CD4-positive, alpha-beta T cell treated with Interleukin-4 for 1 hour (primary cell): ENCODE measurements at places on chromosomes 12 and 14.
A peak's percentile ranks its signal among the peaks of the same experiment; 100 is the strongest.

DNA sequence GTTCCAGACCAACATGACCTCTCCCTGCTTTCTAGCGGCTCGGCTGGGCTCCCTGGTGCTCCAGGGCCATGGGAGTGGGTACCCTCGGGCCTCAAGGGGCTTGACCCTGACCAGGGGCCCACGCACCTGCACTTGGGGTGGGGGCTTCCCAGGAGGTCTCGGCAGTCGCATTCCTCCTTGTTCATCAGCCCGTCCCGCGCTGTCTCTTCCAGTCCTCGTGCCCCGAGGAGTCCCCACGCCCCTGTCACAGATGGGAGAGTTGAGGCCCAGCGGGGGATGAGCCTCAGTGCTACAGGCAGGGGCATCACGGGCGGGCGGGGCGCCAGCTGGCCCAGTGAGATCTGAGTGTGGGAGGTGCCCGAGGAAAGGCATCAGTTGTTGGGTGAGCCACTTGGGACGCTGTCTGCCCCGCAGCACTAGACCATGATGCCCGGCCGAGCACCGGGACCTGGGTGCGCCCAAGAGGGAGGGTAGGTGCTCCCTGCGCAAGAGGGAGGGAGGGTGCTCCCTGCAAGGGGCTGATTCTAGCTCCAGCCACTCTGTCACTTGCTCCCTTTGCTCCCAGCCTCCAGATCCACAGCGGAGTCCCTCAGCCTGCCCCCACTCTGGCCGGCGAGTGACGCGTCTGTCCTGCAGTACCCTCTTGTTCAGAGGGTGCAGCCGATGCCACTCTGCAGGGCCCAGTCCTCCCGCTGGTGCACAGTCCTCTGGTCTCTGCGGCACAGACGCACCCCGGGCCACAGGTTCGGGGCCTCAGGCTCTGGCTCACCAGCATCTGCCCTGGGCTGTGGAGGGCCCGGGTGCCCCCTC, 23.8 kb downstream of the MMP17 start:
- DNase-seq: no peak

GRCh38 chr12:119676022-119676421, 8.1 kb downstream of the PRKAB1 start:
- DNase-seq: no peak

DNA sequence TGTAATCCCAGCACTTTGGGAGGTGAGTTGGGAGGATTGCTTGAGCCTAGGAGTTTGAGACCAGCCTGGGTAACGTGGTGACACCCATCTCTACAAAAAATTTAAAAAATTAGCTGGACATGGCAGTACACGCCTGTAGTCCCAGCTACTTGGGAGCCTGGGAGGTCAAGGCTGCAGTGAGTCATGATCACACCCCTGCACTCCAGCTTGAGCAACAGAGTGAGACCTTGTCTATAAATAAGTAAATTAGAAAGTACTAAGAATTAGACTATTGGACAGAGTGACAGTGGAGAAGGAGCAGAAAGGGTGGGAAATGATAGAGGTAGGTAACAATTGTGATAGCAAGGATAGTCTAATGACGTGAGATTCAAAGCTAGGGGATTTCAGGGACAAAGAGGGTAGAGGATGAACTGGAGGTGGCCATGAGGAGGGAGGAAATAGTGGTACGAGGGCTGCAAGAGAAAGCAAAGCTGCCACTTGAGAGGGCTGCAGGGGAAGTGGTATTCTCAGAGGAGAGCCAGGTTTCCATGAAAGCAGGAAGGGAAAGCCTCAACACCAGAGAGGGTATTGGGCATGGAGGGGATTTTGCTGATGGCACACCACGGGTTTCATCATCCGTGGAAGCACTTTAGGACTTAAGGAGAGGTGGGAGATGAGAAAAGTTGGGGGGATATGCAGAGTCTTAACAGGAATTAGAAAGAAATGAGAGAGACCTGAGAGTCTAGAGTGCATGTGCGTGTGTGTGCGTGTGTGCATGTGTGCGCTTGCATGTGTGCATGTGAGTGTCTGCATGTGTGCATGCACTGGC, 85.6 kb downstream of the SYNE2 start:
- no peak for DNase-seq

DNA sequence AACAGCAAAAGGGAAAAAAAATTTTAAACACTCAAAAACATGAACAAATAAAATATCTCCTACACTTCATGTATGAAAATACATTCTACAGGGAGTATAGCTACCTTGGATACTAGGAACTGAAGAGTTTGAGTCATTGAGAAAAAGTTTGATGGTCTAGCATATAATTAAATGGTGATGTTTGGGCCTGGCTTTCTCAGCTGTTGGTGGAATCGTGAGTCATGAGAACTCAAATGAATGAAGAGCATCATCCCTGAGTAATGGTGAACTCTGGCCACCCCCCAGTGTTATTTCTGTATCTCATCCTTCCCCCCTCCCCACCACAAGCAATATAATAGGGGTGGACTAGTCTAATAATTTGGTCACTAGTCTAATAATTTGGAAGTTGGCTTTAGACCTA, 6.7 kb upstream of the SLC6A15 start:
- no peak for DNase-seq

- peak; percentile 43 for DNase-seq
Observed at GRCh38 chr14:104735830-104736642, 12.0 kb downstream of the ADSS1 start.

DNA sequence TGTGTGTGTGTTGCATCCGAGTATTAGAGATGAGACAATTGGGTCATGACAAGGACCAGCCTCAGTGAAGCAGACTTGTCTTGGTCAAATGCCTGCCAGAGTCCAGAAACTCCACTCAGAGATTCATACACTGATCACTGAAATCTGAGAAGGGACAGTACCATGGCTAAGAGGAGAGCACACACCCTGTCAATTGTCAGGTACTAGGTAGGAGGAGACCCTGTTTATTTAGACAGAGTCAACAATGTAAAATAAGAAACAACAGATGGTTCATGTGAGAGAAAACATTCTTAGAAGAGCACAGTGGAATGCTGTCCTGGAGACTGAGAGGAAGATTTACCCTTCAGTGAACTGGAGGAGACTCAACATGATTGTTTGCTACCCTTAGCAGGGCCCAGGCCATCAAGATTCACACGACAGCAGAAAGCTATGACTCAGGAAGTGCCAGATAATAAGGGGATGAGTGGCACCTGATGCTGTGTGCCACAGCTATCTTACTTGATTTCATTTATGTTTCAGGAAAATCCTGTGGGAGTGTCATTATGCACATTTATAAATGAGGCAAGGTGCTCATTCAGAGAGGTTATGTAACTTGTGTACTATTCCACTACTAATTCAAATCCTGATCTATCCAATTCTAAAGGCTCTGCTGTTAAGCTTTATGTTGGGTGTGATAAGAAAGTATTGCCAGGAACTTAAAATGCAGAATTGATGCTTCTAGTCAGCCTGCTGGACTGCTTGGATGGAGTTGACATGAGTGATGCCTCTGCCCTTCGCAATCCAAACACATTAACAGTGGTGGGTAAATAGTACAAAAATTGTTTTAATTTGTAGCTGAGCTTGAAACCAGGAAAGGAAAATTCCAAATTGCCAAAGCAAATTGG, 136.6 kb upstream of the NEDD1 start:
- DNase-seq: no peak

- no peak for DNase-seq
Observed at GRCh38 chr12:124319368-124320050, 24.6 kb downstream of the RFLNA start.

GRCh38 chr12:12835378-12836146, 22.4 kb downstream of the DDX47 start:
- no peak for DNase-seq

DNA sequence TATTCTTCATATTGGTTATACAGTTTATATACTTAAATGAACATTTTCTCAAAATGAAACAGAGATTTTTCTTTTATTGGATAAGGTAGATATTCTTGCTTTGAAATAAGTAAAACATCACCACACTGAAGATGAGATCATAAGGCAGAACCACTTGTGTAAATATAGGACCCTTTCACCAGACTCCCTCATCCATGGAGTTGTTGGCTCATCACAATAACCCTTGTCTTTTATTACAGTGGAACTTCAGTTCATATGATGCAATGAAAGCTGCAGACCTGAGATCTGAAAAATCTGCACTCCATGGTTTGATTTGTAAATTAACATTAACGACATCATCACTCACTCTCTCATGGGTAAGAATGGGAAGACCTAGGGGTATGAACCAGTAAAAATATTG, 51.9 kb upstream of the DBX2 start:
- DNase-seq: no peak

- no peak for DNase-seq
Observed at GRCh38 chr12:103331643-103332042, 164.1 kb downstream of the C12orf42 start.

DNA sequence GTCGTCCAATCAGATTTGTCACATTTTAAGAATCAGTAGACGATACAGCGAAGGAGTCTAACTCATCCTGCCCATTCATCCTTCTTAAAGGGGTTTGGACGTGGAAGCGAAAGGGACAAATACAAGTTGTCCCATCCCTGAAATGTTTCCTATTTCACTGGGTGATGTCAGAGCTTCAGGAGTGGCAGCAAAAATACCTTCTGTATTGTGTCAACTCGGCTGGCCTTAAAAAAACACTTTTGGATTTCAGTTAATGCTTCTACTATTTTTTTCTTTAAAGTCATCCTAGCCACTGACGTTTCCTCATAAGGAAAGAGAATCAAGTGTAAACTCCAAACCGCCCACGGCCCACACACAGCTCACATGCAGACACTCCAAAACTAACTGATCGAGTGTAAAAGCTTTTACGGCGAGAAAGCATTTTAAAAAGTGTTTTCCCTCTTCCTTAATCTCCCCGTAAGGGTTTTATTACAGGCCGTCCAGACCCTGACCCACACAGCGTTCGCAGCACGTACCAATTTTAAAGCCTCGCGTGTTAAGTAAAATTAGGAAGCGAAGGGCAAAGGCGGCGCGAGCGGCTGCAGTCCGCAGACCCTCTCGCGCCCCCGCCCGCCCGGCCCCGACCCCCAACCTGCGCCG, 593 bp downstream of the CFL2 start:
- no peak for DNase-seq

GRCh38 chr12:7835766-7836165, 36.9 kb downstream of the SLC2A14 start:
- no peak for DNase-seq

DNA sequence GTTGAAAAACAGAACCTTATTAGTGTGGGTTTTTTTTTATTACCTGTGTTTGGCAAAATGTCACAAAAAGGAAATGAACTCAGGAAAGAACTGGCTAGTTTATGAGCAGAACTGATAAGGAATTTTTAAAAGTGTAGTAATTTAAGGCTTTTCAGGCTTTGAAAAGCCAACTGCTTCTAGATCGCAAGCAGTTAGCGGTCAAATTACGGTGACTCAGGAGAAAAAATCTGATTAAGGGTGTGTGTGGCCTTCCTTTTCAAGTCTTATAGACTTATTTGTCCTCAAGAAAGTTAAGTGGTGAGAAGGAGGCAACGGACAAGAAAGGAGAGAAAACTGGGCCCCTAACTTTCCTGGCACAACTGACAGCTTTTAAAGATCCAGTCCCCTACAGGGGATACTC, 33.4 kb downstream of the PDZRN4 start:
- DNase-seq: no peak

DNA sequence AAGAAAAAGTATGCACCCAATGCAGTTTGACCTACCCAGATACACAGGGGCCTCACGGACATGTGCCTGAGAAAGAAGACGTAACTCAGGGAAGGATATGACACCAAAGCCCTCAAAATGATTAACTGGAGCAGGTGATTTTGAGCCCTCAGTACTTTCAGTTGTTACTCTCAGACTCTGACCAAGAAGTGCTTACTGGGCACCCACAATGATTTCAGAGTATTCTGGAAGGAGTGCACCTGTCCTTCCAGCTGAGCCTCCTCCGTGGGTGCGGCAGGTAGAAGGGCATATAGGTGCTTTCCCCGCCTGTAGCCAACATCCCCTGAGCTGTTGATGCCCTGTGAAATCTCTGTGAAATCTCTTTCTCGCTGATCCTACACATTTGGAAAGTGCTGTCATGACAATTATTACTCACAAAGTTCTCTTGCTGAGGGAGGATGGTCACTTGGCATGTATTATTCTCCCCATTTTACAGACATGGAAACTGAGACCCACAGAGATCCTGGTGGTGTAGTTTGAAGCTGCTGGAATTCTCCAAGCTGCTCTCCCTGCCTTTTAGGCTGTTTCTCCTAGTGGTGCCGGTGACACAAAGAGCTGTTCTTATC, 154.3 kb upstream of the CCND2 start:
- DNase-seq: peak; percentile 46

DNA sequence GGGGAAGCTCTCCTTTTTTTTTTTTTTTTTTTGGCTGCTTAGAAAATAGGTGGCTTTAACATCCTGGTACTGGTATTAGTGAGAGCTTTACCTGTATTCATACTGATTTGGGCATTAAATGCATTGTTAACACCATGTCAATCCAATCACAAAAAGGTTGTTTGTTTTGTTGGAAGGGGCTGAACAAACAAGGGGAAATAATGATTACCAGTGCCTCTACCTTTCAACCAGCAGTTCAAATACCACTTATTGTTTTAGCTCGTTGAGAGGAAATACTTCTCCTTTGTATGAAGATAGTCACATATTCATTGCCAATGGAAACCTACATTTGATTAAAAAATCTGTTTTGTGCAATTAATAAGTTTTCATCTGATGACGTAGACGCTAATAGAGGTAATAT, 72.9 kb downstream of the MIPOL1 start:
- no peak for DNase-seq

GRCh38 chr14:76997257-76997970, 31.1 kb downstream of the IRF2BPL start:
- no peak for DNase-seq

DNA sequence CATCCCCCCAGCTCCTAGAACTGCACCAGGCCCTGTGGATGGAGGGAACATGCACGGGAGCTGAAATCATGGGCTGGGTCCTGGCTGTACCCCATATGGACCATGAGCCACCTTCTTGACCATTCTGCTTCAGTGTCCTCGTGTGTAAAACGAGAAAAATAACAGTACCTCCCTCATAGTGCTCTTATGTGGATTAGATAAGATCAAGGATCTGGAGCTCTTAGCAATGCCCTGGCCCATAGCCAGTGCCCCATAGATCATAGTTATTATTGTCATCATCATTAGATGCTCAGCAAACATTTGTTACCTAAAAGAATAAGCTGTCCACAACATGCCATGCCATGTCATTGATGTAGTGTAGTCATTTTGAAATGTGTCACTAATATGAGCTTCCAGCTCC, 71.3 kb downstream of the SYNE3 start:
- no peak for DNase-seq

GRCh38 chr12:10557329-10557728, 51.6 kb downstream of the EIF2S3B start:
- no peak for DNase-seq

- peak; percentile 38 for DNase-seq
Observed at GRCh38 chr14:98137131-98138025, 1134.6 kb downstream of the BCL11B start.

GRCh38 chr14:87879389-87879788, 113.6 kb downstream of the GALC start:
- no peak for DNase-seq

GRCh38 chr14:51328064-51328771, 88.2 kb downstream of the TMX1 start:
- DNase-seq: no peak

GRCh38 chr14:94391281-94391975, 3.0 kb upstream of the SERPINA1 start:
- DNase-seq: peak; percentile 31

GRCh38 chr14:72614891-72615415, 278.9 kb downstream of the DPF3 start:
- no peak for DNase-seq

- peak; percentile 82 for DNase-seq
Observed at GRCh38 chr14:100065942-100066574, 836 bp downstream of the EVL start.

GRCh38 chr12:7806863-7807487, 17.8 kb downstream of the NANOG start:
- peak; percentile 55 for DNase-seq
